ENCODE measurements at places on chromosomes 16 and 17. TPM values are rescaled to one million over a fixed set of nuclear protein-coding genes. Genes with fewer than 3 reads are reported as not detected.

PRAC1 gene
- not detected for polyA plus RNA-seq

MYH3 gene
- not detected for polyA plus RNA-seq

CDR2 gene
- 10.4 TPM for polyA plus RNA-seq

SEZ6L2 gene
- polyA plus RNA-seq = 97.4 TPM

FBXL16 gene
- 22.9 TPM for polyA plus RNA-seq

CLEC18A gene
- not detected for polyA plus RNA-seq

DVL2 gene
- 0.91 TPM for polyA plus RNA-seq

CPHXL2 gene
- not detected for polyA plus RNA-seq

AHSP gene
- polyA plus RNA-seq = not detected

ANKRD40CL gene
- polyA plus RNA-seq = not detected

PTGES3L gene
- polyA plus RNA-seq = not detected

All from Purkinje cell (primary cell).